Fibroblast of the aortic adventitia (primary cell): ENCODE measurements at places on chromosomes 1 and 21. TPM values are rescaled to one million over a fixed set of nuclear protein-coding genes. Genes with fewer than 3 reads are reported as not detected.

The CACNA1E gene
- total RNA-seq: not detected in 2 replicates

The KCNJ6 gene
- total RNA-seq: under 0.01 TPM in 1 of 2 replicates, not detected in the other

DNA sequence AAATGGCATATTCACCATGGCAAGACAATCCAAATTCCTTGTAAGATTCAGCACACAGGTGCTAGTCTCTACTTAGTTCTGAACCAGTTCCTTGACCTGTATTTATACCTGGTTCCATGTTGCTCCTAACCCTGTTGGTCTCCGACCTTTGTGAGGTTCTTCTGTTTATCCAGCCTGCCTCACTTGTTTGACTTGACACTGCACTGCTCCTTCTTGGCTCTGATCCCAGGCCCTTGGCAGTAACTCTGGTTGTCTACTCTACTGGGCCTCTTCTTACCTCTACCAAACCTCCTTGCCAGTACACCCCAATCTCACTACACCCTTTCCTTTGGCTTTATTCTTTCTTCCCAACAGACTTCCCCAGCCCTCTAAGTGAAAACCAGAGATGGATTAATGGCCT lies 419.4 kb upstream of the USP24 start:
- no peak for DNase-seq

GRCh38 chr1:102234753-102235359 lies 238.1 kb upstream of the OLFM3 start:
- no peak for DNase-seq

- no peak for DNase-seq
Measured at GRCh38 chr1:65064981-65065380, 83.0 kb upstream of the AK4 start.

DNA sequence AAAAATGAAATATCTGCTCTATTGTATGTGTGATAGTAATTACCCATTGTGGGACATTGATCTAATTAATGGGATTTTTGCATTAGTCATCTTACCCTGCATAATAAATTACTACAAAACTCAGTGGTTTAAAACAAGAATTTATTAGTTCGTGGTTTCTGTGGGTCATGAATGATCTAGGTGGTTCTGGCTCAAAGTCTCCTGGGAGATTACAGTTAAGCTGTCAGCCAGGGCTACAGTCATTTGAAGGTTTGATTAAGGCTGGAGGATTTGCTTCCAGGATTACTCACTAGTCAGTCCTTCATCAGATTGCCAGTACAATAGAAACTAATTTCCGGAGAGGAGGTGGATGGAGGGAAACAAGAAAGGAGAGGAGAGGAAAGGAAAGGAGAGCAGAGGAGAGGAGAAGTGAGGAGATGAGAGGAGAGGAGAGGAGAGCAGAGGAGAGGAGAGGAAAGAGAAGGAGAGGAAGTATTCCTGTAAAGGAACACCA lies 60.4 kb upstream of the TNFSF4 start:
- DNase-seq: peak; percentile 88

- no peak for DNase-seq
Measured at GRCh38 chr1:185129708-185130107, 27.0 kb downstream of the TRMT1L start.

DNA sequence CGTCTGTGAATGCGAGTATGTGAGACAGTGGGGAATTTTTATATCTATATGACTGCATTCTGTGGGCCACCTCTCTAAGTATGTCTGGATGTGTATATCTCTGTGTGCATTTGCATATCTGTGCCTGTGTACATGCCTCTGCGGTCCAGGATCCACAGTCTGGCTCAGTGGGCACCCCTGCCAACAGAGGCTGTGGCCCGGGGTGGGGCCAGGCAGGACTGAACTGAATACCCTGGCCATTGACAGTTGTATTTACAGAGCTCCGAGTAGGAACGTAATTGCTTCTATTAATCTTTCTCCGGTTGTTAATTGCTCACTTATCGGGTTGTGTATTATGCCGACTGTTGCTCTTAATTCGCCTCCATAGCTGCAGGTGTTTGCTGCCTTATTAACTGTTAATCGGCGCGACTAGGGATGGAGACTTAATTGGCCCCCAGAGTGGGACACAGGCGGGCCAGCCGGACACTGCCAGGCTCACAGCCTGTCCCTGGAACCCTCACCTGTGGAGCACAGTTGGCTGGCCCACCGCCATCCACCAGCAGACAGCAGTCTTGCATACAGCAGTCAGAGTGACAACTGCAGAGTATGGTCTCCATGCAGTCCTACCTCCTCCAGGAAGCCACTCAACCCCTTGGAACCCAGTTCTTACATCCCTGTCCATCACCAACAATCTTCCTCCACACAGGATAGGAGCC lies 22.4 kb upstream of the ADGRB2 start:
- DNase-seq: no peak

The NES gene
- 44.5 and 83.0 TPM in 2 replicates for total RNA-seq

DNA sequence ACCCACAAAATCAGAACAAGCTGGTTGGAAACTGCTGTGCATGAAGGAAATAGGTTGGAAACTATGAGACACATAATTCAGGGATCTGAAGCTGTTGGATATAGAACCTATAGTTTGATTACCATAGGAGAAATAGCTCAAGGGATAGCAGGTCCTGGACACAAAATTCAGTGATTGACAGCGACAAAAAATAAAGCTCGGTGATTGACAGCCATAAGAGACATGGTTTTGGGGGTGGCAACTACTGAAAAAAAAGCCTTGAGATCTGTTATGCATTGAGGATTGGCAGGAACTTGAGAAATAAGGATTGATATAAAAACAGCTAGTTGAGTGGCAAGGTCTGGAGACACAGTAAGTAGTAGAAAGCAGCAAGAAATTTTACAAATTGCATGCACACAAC lies at the start of gene KRTAP25-1:
Gene KRTAP25-1 (minus strand): TSS at position 300 of the 400 bp plus-strand sequence. CDS start 24 bp downstream, at position 276.
- DNase-seq: no peak

- DNase-seq: no peak
Measured at GRCh38 chr21:42148097-42148496, 70.8 kb upstream of the ABCG1 start.

DNA sequence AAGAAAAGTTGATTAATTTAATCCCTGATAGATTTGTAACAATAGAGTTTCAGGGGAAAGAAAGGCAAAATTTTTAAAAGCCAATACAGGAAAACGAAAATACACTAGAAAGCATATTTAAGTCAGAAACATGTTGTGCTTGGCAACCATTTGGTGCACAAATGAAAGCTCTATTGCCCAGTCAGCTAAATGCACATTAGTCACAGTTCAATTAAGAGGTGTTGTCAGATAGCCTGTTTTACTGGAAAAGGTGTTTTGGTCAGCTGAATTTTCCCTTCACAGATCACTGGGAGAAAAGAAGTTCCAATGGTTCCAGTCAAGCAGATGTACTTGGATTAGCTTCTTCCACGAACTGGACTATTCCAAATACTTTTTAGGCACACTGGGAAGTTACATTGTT lies 25.4 kb downstream of the RGS4 start:
- peak; percentile 34 for DNase-seq

The NBPF3 gene
- total RNA-seq: 13.6 and 18.2 TPM in 2 replicates

The CASQ1 gene
- 0.18 TPM in 1 of 2 replicates, not detected in the other for total RNA-seq

DNA sequence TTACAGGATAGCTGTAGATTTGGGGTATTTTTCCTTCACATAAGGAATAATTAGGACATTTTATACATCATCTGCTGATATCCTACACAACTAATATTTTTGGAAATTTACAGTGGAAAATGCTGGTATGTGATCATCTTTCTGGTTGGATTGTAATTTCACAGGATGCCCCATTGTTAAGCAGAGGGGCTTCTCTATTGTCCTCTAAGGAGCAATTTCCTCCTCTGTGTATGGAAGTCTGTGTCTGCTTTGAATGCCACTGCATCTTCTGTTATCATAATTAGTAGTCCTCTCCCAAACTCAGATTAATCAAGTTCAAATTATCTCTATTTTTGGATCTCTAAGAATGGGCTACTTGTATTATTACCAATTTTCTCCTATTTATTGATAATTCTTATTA lies 988.1 kb upstream of the B3GALT2 start:
- no peak for DNase-seq

The COA6 gene
- 24.6 and 39.2 TPM in 2 replicates for total RNA-seq

DNA sequence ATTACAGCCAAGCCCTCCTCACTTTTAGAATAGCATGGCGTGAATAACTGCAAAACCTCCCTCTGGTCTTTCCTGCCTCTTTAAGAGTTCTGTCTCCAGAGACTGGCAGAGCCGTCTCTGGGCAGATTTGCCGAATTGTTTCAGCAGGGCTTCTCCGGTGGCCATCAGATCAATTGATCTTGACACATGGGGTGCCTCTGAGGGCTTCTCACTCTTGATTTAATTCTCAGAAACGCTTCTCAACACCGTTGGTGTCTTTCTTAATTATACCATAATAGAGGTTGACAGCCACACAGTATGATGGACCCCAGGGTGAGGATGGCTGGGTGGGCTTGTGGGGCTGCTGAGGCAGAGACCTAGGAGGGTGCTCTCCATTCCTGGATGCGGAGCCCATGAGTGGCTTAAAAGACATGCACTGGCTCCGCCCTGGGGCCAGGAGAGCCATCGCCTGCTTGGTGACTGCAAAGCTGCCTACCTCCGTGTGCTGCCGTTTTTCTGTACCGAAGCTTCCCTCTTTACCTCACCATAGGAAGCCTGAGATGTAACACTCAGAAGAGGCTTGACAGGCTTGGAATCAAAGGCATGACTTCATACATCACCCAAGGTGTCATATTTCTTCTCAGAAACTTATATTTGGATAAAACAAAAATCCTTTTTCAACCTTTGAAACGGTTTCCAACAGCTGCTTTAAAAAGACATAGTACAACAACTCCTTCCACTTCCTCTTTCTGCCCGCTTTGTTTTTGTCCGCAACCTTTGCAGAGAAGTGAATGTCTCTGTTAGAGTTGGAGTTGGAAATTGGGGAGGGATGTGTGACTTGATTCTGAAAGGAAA lies 82.9 kb downstream of the GALNT2 start:
- no peak for DNase-seq

DNA sequence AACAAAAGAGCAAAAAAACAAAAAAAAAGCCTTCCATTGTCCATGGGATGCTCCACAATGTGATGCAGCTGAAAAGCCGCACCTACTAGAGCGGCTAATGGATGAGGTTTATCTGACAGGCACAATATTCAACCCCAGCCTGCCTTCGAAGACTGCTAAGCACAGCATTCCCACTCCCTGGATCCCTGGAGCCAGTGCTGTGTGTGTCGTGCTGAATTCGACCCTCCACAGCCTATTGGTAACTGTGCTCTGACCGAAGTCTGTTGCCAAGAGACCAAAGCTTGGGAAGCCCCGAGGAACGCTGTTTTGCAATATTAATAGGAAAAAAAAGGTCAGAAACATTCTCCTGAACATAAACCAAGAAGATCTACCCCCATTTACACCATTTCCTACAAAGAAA lies 57.2 kb upstream of the PUM1 start:
- DNase-seq: peak; percentile 20

- peak; percentile 15 for DNase-seq
Measured at GRCh38 chr1:156194300-156194652, 372 bp downstream of the SLC25A44 start.

DNA sequence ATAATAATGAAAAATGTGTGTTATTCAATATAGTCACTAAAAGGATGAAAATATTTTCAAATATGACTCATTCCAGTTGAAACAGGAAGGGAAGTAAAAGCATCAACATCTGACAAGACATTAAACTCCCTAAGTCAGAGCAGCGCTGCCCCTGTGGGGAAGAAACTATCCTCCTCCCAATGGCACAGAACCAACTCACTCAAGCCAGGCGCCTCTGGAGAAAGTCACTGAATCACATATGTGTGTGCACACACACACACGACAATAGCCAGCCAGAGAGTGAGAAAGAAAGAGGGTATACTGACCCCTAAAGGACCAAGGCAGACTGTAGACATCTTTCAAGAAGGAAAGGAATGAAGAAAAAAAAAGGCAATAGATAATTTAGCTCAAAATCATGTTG lies 126.9 kb downstream of the SETD4 start:
- DNase-seq: peak; percentile 89

GRCh38 chr1:9378801-9379200 lies 86.1 kb downstream of the SPSB1 start:
- DNase-seq: no peak

- DNase-seq: no peak
Measured at GRCh38 chr1:29249951-29250581, 13.7 kb downstream of the PTPRU start.

The RAB3B gene
- total RNA-seq: 3.6 and 63.4 TPM in 2 replicates

GRCh38 chr1:19371226-19372135 lies 59.4 kb downstream of the SLC66A1 start:
- DNase-seq: no peak

DNA sequence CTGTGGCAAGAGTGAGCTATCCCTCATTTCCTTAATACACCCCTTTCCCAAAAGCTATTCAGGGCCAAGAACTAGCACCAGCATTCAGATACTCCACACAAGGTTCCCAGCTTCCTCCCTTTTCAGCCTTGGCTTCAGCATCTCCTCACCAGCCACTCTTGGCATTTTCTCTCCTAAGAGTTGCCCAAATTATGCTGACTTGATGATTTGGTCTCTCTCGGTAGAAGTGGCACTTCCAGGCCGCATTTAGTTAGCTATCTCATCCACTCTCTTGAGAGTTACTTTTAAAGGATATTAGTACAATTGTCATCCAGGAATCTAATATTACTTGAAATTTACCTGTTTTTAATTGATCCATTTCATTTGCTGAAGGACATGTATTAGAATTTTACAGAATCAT lies 199.0 kb upstream of the DMRTA2 start:
- DNase-seq: no peak

- peak; percentile 76 for DNase-seq
Measured at GRCh38 chr1:9275567-9276034, 17.1 kb upstream of the SPSB1 start.

- DNase-seq: no peak
Measured at GRCh38 chr1:216758161-216758560, 34.9 kb upstream of the ESRRG start.

DNA sequence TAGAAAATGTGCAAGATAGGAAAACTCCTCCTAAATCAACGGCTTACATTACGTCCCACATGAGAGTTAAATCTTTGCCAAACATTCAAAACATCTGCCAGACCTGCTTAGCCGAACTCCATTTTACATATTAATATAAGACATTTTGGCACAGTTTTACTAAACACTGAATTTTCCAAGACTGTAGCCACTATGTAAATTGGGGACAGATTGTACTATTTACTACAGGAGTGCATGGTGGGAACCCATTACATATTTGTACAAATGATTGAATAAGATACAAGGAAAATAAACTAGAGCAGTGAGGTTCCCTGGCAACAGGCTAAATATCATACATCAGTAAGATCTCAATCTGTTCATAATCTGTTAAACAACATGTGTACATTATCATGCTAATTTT lies 1234.4 kb downstream of the KCNT2 start:
- DNase-seq: no peak

DNA sequence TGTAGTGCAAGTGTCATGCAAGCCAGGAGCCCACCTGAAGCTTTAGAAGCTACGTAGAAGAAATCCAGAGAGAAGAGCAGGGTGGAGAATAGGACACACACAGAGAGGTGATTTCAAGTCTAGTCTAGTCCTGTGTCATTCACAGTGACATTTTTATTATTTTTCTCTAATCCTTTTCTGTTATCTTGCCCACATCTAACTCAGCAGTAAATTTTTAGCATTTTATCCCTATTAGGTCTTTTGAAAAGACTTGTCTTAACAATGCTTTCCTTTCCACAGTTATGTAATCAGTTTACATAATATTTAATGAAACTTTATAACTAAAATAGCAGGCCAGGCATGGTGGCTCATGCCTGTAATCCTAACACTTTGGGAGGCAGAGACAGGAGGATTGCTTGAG lies 198.6 kb downstream of the ADGRL2 start:
- no peak for DNase-seq
